ENCODE measurements at places on chromosomes 2 and 18. TPM values are rescaled to one million over a fixed set of nuclear protein-coding genes. Genes with fewer than 3 reads are reported as not detected.

DNA sequence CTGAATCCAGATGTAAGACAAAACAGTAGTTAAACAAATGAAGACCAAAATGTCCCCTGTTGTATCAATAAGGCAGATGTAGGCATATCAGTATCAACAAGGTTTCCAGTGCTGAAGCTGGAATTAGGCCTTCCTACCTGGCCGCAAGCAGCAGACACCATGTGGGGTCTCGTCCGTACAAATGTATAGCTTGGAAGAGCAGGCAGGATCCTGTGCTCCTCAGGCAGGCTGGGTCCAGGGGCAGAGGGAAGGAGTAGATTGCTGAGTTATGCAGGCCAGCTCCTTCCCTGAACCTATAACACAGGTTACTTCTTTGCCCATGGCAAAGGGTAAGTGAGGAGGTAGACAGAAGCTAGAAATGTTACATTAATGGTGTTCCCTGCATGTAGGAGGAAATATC lies 23.5 kb downstream of the NTSR2 start:
- no peak for DNase-seq

DNA sequence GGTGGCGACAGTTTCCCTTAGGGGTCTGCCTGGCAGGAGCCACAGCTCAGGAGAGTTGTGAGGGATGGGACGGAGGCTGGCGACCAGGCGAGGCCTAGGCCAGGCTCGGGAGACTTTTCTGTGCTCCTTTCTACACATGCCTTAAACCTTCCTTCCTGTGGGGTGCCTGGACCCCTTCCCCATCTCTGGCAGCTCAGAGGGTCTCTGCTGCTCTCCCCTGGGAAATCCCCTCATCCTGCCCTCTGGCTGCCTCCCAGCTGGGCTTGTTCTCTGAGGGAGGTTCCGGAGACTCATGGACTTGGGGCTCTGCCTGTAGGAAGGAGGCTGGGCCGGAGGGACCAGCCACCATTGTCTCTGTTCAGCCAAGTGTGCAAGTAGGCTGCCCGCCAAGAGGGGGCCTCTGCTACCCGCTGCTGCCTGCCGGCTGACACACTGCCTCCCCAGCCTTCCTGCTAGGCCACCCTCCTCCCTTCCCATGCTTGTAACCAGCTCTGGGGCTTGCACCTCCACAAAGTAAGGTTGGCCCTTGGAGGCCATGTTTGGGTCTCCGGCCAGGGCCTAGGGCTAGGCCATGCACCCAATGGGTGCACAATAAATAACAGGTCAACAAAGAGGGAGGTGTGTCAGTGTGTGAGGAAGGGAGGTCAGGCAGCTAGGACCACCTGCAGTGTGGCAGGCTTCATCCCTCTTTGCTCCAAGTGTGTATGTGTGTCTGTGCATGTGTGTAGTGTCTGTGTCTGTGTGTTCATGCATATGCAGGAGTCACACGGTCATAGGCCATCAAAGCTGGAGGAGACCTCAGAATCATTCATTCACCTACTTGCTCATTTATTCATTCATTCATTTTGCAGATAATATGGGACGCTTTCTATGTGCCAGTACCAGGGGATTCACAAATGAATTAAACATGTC lies 28.8 kb downstream of the PSD4 start:
- DNase-seq, result no peak

- DNase-seq, result no peak
Observed at GRCh38 chr18:58338961-58339592, 289.8 kb downstream of the ALPK2 start.

DNA sequence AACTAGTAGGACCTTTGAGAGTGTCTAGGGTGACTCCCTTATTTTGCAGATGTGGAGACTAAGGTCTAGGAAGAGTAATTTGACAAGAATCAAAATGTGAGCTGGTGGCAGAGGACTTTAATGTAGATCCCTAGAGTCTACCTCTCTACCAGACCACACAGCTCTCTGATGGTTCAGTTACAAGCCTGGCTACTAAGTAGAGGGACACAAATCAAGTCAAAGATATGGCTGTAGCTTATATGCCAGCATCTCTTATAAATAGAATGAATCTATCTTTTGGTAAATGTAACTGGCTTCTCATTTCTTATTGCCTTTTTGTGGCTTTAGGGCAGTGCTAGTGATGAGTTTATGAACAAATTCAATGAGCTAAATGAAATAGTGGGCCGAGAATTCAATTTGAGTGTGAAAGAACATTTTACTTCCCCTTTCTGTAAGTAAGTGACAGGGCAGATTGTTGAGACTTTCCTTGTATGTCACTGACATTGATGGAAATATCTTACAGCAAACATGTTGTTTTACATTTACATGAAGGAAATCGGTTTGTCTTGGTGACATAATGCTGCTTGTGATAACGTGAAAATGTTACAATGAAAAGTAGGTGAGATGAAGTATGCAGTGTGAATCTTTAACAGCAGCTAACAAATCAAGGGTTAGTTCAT lies 28.3 kb downstream of the CSRNP3 start:
- DNase-seq, result no peak

- no peak for DNase-seq
Observed at GRCh38 chr2:145530653-145531052, 1010.7 kb upstream of the ZEB2 start.

DNA sequence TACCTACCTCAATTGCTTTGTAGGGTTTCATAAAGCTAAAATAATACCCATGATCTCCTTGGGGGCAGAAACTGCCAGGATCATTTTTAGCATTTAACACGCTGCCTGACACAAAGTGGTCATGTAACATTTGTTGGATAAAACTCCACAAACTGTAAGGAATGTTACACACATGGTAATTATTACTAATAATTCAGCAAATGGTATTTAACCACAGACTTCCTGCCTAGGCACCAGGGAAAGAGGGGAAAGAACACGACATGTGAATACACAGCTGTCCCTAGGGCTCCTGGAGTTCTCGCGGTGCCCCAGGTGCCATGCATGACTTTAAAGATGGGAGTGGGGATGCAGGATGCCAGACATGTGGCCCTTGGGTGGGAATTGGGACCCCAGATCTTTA lies 43.5 kb downstream of the ASAP2 start:
- DNase-seq, result no peak

The AKAIN1 gene
- not detected for total RNA-seq

The CDK5R2 gene
- total RNA-seq, result not detected

Data from activated CD8-positive, alpha-beta memory T cell treated with anti-CD3 and anti-CD28 coated beads, Interleukin-2, amount 10 ng/mL, durations not matched to agents 7 days and 5 days (primary cell).